ENCODE measurements at places on chromosomes 4 and X. TPM values are rescaled to one million over a fixed set of nuclear protein-coding genes. Genes with fewer than 3 reads are reported as not detected.

Gene HTR2C
- total RNA-seq = not detected

Gene DGKK
- total RNA-seq = not detected

Gene BANK1
- total RNA-seq = 0.06 TPM

Gene CYLC1
- total RNA-seq = not detected

Gene SOWAHB
- not detected for total RNA-seq

Gene PRR32
- not detected for total RNA-seq

Gene SLC6A14
- not detected for total RNA-seq

Gene REELD1
- not detected for total RNA-seq

Gene EPHA5
- total RNA-seq = not detected

Gene ITM2A
- 6.3 TPM for total RNA-seq

Gene SPANXN4
- not detected for total RNA-seq

Gene NEXMIF
- not detected for total RNA-seq

Gene MAGEB5
- not detected for total RNA-seq

Gene FAM184B
- not detected for total RNA-seq

Gene BEX1
- total RNA-seq = not detected

Gene KCNIP4
- not detected for total RNA-seq

Gene NEIL3
- total RNA-seq = 0.39 TPM

Gene GAGE12G
- total RNA-seq = not detected

Gene MTNR1A
- not detected for total RNA-seq

Gene ASB12
- not detected for total RNA-seq
